PC-3 (cell line): ENCODE measurements at places on chromosomes 3 and 15. TPM values are rescaled to one million over a fixed set of nuclear protein-coding genes. Genes with fewer than 3 reads are reported as not detected.

ISL2 gene
- total RNA-seq = 3.6 and 6.3 TPM in 2 replicates

DNA sequence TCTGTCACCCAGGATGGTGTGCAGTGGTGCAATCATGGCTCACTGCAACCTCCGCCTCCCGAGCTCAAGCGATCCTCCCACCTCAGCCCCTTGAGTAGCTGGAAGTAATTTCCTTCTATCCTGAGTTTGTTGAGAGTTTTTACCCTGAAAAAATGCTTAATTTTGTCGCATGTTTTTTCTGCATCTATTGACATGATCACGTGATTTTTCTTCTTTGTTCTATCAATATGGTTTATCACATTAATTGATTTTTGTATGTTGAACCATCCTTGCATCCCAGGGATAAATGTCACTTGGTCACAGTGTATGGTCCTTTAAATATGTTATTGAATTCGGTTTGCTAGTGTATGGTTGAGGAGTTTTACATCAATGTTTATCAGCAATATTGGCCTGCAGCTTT lies 11.9 kb upstream of the OR5K4 start:
- no peaks in the 10 kb centered on the region for H3K4me1 ChIP-seq
- H3K27me3 ChIP-seq = peaks cover 39% of the 10 kb centered on the region
- H3K36me3 ChIP-seq = no peaks in the 10 kb centered on the region
- H3K4me3 ChIP-seq = no peak overlapping the region
- no peak overlapping the region for H3K27ac ChIP-seq
- DNase-seq = no peak

DNA sequence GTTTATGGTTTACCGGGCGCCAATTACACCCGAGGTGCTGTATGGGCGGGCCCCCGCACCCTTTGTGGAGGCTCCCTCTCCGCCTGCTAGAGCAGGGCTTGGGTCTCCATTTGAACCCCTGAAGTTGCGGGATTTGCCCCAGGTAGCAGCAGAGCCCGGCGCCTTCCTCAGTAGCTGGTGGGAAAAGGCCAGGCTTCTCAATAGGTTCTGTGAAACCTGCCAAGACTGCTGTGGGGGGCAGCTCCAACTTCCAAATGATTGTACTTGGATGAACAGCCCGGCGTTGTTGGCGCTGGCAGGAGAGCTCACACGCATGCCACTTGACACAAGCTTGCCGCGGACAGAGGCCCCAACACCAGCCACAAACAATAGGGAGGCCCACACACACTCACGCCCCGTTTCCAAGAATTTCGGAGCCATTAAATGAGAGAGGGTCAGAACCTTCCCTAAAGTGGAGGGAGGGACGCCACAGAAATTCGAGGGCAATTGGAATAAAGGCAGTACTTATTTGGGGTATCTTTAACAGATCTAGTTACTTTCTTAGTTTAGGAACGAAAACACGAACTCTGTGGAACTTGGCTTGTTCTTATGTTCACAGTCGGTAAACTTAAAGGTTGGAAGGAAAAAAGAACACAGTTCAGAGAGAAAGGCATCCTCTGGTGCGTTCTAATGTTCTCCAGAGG lies 1.4 kb downstream of the EPHB3 start:
- H3K36me3 ChIP-seq = no peaks in the 10 kb centered on the region
- H3K27ac ChIP-seq = no peak overlapping the region
- H3K27me3 ChIP-seq = no peaks in the 10 kb centered on the region
- peak; percentile 37 for DNase-seq

DNA sequence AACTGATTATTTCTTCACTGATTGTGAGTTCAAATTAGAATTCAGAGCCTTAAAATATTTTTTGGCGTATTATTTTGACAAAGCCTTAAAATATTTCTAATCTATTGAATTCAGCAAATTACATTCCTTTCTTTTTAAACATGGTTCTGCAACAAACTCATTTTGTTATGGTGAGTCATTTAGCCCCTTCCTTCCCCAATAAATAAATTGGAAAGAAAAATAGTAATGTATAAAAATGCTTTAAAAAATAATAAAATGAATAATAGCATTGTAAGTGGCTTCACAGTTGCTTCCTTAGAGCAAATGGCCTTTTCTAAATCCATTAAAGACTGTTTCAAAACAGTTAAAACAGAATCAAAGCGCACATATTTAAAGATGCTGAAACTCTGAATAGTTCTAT lies 12.1 kb downstream of the CSNK1G1 start:
- H3K4me1 ChIP-seq = peaks cover 18% of the 10 kb centered on the region
- no peak overlapping the region for H3K4me3 ChIP-seq
- H3K27ac ChIP-seq = no peak overlapping the region
- no peaks in the 10 kb centered on the region for H3K27me3 ChIP-seq

GRCh38 chr15:52483707-52484106 lies 45.0 kb downstream of the MYO5A start:
- H3K36me3 ChIP-seq = no peaks in the 10 kb centered on the region
- peak; percentile 62 for DNase-seq
- H3K27ac ChIP-seq = peak overlapping the region; percentile 31
- H3K27me3 ChIP-seq = no peaks in the 10 kb centered on the region
- H3K4me3 ChIP-seq = 0 out of 2 replicates have a peak overlapping the region, but pooled peaks have one; percentile 8
- H3K4me1 ChIP-seq = peaks cover 28% of the 10 kb centered on the region

DNA sequence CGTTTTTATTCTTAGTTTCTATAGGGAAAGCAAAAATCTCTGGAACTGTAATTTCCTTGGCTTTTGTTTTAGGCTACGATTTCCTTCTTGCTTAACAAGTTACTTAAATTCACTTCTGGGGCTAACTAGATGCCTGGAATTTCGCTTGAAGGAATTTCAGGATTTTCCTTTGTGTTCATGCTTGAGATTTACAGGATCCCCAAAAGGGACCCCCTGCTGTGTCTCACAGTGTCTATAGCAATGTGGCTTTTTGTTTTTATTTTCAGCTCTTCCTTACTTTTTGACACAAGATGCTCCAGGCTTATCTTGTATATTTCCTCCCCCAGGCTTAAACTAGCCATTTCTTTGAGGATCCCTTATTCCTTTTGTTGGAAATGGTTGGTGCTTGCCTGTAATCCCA lies 95.5 kb upstream of the DPPA4 start:
- H3K27me3 ChIP-seq = peaks cover 34% of the 10 kb centered on the region; the same call in 1 of the 2 replicates
- no peaks in the 10 kb centered on the region for H3K4me1 ChIP-seq
- H3K4me3 ChIP-seq = no peak overlapping the region

DNA sequence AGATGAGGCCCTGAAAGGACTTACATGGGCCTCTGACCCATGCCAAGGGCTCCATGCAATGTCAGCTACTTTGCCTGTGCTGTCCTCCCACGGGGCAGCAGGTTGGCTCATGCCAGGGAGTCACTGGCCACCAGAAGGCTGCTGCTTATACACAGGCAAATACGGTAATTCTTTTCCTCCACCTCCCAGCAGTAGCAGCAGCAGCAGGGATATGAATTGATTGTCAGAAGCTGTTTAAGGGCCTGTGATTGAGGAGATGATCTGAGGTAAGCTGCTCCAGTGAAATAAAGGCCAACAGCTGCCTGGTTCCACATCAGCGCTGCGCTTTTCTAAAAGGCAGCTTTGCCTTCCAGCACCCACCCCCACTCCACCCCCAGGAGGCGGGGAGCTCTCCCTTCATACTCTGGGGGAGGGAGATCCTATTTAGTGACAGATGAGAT lies 250.5 kb downstream of the SHQ1 start:
- no peaks in the 10 kb centered on the region for H3K4me1 ChIP-seq
- no peak for DNase-seq
- H3K27me3 ChIP-seq = no peaks in the 10 kb centered on the region
- H3K4me3 ChIP-seq = no peak overlapping the region
- H3K36me3 ChIP-seq = no peaks in the 10 kb centered on the region
